COLO829 (cell line): ENCODE measurements at places on chromosomes 2 and 18.

DNA sequence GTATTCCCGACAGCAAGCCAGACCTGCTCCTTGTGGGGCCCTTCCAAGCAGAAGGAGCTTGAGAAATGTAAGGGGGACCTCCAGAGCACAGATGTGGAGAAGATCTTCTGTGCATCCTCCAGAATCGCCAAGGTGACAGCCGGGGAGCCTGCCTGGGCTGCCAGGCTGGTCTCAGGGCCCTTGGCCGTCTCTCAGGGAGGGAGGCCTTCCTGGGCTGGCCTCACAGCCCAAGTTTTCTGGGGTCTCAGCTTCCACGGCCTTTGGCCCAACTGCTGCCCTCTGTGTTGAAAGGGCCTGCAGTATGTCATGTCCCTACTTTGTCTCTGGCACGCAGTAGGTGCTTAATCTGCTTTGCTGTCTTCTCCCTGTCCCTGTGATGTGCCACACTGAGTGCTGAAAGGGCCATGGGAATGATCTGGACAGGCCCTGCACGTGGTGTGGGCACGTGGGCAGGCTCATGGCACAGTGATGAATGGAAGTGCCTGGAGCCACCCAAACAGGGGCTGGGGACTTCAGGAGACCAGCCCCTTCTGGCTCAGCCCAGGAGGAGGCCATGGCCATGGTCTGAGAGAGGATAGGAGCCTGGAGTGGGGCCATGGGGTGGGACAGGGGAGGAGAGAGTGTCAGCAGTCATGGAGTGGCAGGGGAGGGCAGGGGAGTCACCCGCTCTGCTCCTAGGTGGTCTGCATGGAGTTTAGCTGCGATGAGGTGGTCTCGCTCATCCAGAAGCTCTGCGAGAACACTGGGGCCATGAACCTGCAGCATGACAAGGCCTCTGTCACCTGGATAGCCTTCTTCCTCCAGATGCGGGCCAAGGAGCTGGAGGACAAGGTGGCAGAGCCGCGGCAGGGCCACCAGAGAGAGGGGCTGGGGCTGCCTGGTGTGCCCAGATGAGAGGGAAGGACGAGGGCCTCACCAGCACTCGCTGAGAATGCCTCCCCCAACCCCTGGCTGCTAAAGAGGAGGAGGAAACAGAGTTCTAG, 35.4 kb downstream of the HJURP start:
- DNase-seq: no peak

GRCh38 chr18:28526196-28526595, 349.3 kb upstream of the CDH2 start:
- DNase-seq: no peak

DNA sequence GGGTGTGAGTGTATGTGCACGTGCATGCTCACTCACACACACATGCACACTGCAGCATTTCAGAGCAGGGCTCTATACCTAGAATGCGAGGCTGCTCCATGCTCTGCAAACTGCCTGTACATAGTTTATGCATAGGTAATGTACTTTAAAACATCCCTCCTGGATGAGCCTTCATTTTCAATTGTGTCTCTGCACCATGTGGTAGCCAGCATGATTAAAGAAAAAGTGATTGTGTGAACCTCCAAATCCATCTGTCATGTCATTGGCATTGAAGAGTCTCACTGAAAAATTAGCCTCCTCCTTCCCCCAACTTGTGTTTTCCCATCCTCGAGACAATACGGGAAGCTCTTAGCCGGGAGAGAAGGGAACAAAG, 120.9 kb upstream of the SPATS2L start:
- DNase-seq: no peak

DNA sequence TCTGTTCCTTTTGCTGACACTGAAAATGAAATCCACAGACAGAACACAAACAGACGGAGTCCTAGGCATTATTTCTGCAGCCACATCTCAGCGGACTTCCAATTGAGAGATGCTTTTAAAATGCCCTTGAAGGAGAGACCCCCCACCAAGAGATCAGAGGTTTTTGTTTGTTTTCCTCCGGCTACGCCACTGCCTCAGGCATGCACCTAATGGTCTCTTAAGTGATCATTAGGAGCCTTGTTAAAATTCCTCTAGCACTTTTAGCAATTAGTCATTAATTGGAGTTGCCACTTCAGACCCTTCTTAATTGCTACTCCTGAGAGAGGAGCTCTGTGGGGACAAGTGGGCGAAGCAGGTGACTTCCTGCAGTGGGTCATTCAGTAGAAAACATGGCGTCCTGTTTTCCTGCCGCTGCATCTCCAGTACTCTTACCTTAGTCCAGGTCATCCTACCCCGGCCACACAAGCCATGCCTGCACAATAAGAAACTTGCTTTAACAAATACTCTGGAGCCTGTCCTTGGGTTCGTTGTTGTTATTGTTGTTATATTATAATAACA, 257.7 kb upstream of the CHAC2 start:
- no peak for DNase-seq

DNA sequence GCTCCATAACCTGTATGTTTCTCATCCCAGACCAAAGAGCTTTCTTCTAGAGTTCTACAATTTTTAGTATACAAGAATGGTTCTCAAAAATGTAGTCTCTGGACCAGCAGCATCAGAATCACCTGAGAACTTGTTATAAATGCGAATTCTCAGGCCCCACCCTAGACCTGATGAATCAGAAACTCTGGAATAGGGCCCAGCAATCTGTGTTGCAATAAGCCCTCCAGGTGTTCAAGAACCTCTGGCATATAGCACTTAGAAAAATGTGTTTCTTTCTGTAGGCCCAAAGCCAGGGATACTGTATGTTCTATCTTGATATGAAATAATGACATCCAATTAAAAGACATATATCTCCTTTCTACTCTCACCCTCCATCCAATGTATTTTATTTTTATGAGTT, 10.4 kb downstream of the PAIP2B start:
- DNase-seq: no peak

GRCh38 chr2:144376460-144376859, 143.5 kb downstream of the ZEB2 start:
- DNase-seq: no peak

- DNase-seq: no peak
Observed at GRCh38 chr2:42117182-42117579, 52.0 kb upstream of the EML4 start.

DNA sequence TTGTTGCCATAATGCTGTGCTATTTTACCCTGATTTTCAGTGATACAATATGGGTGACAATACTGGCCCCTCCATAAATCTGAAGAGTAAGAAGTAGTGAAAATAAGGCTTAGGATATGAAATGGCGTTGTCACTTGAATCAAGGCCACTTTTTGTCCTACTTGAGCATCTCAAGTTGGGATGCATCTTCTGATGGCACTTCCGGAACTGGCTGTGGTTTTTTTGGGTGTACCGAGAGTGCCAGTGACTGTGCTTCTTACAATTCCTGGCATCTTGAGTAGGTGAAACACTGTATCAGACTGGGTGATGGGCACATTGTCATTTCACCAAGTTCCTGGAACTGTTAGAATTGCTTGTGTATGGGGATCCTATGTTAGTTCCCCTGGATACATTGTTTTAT, 52.5 kb upstream of the EML6 start:
- no peak for DNase-seq
